ENCODE measurements at places on chromosomes 11 and 22.

GRCh38 chr22:35761037-35761436 lies 43.4 kb downstream of the APOL5 start:
- DNase-seq = no peak

GRCh38 chr22:40196628-40197360 lies 19.1 kb downstream of the TNRC6B start:
- DNase-seq = no peak

DNA sequence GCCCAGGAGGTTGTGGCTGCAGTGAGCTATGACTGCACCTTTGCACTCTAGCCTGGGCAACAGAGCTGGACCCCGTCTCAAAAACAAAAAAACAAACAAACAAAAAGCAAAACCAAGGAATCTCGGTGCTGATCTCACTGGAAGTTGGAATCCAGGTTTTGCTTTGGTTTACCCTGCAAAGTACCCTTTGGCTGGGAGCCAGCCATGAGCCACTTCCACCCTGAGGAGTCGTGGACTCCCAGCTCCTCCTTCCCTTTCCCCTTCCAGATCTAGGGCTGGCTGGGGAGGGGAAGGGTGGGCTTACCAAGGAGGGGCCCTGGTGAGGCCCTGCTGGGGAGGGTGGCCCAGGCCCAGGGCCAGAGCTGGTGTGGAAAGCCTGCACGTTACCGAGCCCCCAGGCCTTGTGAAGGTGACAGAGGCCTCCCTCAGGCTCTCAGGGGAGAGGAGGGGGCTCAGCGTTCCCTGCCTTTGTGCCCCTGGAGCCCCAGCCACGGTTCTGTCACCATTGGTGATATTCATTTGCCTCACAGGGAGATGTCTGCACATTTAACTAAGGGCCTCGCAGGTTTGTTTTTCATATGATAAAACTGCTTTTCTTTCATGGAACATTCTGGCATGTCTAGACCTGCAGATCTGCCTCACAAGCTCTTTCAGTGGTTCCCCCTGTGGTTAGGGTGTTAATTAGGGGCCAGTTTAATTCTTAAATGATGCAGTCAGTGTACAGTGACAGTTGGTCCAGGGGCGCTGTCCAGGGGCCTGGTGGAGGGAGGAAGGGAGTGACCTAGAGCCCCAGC lies 29.0 kb downstream of the FBLN1 start:
- no peak for DNase-seq

GRCh38 chr11:116111546-116111945 lies 607.3 kb upstream of the CADM1 start:
- no peak for DNase-seq

DNA sequence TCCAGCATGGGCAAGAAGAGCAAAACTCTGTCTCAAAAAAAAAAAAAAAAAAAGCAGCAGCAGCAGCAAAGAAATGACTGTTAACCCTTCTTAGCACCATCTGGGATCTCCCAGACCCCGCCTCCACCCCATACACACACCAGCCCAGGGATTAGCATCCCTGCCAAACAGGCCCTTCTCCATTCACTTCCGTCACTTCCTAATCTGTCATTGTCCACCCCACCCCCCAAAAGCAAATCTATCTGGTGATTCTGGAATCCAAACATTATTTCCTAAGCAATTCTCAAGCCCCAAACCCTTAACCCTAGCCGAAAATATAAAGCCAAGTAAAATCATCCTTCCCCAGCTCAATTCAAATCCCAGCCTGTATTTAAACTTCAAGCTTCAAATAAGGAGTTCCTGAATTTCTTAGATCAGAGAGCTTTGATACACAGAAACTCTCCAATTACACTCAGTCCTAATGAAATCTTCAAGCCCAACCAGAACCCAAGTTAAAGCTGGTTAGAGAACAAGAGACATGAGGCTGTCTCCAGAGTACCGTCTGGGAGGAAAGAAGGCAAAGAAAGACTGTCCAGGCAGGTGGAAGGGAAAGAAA lies 6.0 kb upstream of the AHNAK start:
- DNase-seq = no peak

DNA sequence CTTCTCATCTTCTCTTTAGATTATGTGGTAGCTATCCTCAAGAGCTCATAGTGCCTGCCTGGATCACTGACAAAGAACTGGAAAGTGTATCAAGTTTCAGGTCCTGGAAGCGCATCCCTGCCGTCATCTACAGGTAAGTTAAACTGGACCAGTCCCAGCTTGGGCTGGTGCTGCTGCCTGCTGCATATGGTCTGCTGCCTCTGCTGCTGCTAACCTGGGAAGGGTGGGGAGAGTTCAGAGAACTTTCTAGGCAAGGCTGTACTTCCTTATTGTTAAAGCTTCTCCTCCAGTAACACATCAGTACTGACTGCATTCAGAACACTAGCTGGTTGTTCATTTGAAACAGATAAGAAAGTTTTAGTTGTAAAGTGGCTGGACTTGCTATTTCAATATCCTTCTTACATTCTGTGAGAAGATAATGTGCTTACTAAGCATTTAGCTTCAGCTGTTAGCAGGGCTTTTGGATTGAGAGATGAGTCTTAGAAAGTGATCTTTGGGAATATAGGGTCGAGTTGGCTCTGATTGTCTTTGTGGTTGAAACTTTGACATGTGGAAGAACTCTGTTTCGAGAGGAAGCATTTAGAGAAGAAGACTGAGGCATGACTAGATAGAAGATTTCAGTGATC lies 77.3 kb upstream of the HORMAD2 start:
- no peak for DNase-seq

DNA sequence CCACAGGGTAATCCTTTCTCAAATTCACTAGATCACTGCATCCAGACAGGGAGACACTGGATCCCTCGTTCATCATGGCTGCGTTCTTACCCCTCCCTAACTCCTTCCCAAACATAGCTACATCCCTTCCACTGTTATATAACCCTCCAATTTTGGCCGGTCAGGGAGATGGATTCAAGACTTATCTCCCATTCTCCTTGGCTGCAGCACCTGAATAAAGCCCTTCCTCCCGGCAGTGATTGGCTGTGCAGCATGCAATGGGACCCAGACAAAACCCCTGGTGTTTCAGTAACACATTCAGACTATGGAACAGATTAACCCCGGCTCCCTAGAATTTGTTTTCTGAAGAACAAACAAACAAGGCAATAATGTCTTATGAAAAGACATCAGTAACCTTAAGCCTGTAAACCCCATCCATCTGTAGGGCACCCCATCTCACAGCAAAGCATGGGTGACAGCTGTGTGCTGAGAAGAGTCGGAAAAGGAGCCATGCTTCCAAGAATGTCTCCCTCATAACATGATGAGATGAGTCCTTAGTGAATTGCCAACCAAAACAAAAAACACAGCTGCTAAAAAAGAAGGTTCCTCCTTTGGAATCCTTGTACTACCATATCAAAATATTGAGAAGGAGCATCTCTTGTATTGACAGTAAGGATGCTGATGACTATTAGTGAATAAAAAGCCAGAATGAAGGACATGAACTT lies 5.0 kb downstream of the MIF start:
- DNase-seq = no peak

DNA sequence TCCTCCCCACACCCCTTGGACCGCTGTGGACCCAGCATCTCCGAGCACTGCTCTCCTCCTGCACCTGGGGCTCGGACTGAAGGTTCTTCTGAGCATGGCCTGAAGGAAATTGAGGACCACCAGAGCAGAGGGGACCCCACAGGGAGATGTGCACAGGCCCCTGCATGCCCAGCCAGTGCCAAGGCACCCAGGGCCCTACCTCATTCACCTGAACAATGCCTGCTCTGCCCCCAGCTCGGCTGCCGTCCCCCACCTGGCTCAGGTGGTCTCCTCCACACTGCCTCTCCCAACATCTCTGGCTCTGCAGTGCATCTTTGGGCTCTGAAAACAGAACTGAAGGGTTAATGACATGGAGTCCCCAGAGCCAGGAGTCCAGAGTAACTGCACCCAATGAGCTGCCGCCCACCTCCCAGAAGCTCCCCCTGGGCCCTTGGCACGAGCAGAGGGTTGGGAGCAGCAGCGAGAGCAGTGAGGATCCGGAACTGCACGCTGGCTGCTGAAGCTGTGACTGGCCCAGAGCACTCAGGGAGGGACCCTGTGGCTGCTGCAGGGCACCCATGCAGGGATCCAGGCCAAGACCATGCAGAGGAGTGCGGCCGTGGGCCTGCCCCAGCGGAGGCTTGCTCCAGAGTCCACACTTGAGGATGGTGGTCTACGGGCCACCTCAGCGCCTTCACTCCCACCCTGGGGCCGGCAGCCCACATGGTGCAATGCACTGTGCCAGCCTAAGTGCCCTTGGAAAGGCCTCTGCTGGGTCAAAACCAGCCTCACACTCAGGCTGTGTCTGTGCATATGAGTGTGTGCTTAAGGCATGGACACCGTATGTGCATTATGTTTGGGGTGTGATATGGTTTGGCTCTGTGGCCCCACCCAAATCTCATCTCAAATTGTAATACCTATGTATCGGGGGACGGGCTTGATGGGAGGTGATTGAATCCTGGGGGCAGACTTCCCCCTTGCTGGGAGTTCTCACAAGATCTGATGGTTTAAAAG lies 686.1 kb downstream of the TBC1D22A start:
- DNase-seq = no peak

DNA sequence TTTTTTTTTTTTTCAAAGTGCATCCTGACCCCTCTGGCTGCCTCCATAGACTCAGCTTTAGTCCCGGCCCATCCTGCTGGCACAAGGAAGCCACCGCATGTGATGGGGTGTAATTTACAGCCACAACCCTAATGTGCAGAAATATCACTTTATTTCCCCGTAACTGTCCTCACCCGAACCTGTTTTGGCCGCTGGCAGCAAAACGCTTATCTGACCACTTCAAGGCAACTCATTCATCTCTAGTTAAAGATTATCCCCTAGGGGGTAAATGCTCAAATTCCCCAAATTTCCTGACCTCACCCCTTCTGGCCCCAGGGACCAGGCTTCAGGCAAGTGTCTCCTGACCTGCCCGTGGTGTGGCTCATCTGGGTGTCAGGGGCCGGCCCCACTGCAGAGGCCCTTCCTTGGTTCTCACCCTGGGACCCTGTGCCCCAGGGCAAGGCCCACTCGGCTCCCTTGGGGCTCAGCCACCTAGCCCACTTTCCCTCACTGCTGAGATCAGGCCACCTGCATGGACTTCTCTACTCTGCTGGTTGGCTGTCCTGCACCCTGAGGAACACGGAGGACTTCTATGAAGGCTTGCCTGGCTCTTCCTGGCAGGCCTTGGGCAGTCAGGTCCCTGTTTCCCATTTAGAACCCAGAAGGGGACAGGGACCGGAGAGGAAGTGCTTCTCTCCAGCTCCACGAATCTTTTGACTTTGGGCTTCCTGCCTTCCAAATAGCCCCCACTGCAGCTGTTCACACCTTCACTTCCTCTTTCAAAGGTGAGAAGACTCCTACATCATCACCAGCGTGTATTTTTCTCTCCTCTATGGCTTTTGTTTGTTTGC lies 53.3 kb downstream of the WNT11 start:
- no peak for DNase-seq

DNA sequence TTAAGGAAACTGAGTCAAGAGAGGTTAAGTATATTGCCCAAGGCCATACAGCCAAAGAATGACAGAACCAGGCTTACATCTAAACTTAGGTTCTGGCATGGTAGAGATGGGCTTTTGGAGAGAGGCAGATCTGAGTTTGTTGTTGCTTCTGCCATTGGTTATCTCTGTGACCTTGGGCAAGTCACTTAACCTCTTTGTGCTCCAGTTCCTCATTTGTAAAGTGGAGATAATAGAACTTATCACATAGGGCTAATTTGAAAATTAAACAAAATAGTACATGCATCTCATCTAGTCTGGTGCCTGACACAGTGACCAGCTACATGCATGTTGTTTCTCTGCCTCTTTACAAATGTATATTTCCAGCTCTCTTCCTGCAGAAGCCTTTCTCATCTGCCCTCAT lies 47.0 kb upstream of the PLET1 start:
- no peak for DNase-seq

- no peak for DNase-seq
Measured at GRCh38 chr22:22248878-22249277, 4.3 kb downstream of the VPREB1 start.

DNA sequence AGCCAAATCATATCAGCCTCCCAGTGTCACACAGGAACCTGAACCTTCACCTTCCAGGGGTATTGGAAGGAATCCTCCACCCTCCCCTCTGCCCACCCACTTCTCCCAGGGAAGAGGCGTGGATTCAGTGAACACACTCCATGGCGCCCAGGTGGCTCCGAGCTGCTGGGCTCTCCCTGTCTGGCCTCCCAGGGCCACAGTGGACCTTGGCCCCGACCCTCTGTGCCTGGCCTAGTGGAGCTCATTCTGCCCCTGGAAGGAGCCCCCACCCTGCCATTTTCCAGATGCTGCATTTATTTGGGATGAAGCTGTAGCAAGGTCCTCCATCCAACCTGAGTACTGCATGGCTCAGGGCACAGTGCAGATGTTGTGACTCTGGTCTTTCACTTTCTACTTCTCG lies 1340.1 kb downstream of the TBC1D22A start:
- peak; percentile 41 for DNase-seq

DNA sequence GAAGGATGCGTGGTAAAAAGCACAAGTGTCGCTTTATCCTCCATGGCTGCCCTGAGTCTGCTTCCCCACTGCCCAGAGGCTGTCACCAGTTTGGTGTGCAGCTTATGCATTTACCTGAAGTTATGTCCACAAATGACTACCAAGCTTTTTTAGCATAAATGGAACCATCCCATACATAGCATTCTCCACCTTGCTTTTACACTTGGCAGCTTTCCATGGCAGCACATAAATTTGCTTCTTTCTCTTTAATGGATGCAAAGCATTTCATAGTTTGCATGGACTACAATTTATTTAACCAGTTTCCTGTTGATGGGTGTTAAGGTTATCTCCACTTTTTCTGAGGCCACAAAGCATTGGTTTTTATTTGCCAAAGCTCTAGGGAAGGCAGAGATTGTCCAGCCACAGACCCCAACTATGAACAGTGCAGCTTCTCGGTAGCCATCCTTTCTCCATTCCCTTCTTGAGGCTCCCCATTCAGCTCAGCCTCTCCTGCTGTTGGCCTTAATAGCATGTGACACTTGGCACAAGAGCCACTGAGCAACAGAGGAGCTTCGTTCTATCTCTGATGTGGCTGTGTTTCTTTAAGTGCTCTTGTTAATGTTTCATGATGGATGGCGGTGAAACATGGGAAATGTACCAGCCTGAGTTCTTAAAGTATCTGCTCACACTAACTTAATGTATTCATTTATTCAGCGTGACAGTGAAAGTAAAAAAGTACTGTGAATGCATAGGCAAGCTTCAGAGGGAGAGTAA lies 59.8 kb upstream of the NAV2 start:
- no peak for DNase-seq

DNA sequence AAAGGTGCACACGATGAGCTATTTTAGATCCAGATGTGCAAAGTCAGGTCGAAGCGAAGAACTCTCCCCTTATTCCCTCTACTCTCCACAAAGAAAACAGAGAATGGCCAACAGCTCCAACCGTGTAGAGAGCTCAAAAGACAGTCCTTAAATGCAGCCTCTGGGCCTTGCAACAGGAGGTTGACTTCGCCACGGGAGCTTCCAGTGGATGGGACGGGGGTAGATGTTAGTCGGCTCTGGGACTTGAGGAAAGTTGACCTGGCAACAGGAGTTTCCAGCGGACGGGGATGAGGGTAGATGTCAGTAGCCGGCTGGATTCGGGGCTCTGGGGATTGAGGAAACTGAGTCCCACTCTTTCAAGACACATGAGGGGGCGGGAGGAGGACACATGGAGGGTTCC lies 450.4 kb downstream of the BRD1 start:
- peak; percentile 24 for DNase-seq

GRCh38 chr11:129854232-129854805 lies 38.7 kb downstream of the TMEM45B start:
- no peak for DNase-seq

GRCh38 chr11:133985981-133986944 lies 29.5 kb upstream of the IGSF9B start:
- no peak for DNase-seq

Data from aorta (tissue), 5 donors.